ENCODE measurements at places on chromosomes 16 and 17.

DNA sequence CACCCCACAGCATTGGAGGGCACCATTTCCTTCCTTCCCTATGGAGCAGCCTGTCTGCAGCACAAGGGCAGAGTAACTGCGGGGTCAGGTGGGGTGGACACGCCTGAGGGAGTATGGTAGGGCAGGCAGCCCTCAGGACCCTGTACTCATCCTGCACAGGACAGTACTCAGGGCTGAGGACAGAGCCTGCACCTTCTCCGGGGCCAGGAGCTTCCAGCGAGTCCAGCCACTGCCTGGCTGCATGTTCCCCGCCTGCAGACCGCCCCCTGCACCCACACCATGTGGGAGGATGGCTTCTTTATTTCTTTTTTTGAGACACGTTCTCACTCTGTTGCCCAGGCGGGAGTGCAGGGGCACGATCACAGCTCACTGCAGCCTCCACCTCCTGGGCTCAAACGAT, 47.6 kb upstream of the CDC42EP4 start:
- no peak for DNase-seq

DNA sequence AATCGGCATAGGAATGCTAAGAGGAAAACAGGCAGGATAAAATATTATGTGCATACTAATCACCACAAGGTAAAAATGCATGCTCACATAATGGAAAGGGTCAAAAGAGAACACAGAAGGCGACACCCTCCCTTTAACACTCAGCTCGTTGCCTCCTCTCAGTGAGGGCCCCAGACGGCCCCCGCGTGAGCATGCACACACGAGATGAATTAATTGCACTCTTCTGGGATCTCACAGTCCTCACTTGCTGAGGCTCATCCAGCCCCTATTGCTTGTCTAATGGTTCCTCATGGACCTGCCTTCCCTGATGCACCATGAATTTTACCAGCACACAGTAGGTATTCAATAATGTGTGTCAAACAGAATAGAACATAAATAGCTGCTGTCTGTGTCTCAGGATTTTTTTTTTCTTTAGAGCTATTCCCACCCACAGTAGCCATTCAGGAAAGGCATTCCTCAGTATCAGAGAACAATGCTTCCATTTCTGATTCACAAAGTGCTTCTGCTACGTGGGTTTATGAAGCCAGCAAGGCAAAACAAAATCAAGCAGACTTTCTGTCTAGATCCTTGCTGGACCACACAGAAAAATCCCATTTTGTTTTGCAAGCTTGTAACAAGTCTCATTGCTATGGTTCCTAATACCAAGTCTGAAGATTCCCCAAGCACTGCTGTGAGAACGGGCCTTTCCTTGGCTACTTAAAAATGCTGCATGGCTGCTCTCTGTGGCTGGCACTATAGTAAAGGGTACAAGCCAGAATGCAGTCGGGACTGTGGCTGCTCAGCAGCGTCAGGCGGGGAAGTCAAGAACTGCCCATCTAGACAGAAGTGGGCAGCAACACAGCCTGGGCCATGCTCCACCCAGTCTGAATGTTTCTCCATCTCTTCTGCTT, 43.6 kb downstream of the TOM1L2 start:
- DNase-seq = no peak

GRCh38 chr17:12114686-12115418, 94.2 kb downstream of the MAP2K4 start:
- DNase-seq = no peak

GRCh38 chr17:50208611-50209061, 7.2 kb upstream of the COL1A1 start:
- DNase-seq = no peak

- DNase-seq = no peak
Observed at GRCh38 chr17:73101031-73101430, 8.5 kb upstream of the SLC39A11 start.

- no peak for DNase-seq
Observed at GRCh38 chr16:84868829-84869472, 49.2 kb downstream of the CRISPLD2 start.

GRCh38 chr16:51719376-51719775, 568.3 kb upstream of the SALL1 start:
- DNase-seq = no peak

GRCh38 chr16:65657071-65657494, 535.2 kb upstream of the CDH11 start:
- no peak for DNase-seq

DNA sequence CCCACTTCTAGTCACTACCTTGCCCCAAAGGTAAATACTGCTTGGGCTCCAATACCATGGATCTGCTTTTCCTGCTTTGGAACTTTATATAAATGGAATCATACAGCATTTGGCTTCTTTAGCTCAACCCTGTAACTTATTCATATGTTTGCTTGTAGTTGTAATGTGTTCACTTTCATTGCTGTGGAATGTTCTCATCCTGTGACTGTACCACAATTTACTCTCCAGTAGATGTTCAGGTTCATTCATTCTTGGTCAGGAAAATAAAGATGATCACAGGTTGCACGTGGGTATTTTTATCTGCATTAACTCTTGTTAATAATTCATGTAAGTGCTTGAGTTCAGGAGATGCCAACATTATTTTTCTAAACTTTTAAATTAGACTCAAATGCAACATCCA, 6.7 kb upstream of the BEAN1 start:
- no peak for DNase-seq

Measured in A549 (cell line).